Kidney epithelial cell (primary cell): ENCODE measurements at places on chromosomes 16 and 17.

- no peak for DNase-seq
These were observed 2.3 kb upstream of the NUDT16L1 start for GRCh38 chr16:4690946-4691665.

- DNase-seq: no peak
These were observed 37.2 kb downstream of the SMPD3 start for GRCh38 chr16:68411086-68411485.

GRCh38 chr17:75418531-75418930 is 13.1 kb upstream of the GRB2 start:
- DNase-seq: no peak

GRCh38 chr16:2964475-2965336 is 631 bp downstream of the KREMEN2 start:
- no peak for DNase-seq

- no peak for DNase-seq
These were observed 1.3 kb downstream of the NAGS start for GRCh38 chr17:44005527-44006271.

- DNase-seq: no peak
These were observed 7.7 kb downstream of the SLC35B1 start for GRCh38 chr17:49699966-49700575.

DNA sequence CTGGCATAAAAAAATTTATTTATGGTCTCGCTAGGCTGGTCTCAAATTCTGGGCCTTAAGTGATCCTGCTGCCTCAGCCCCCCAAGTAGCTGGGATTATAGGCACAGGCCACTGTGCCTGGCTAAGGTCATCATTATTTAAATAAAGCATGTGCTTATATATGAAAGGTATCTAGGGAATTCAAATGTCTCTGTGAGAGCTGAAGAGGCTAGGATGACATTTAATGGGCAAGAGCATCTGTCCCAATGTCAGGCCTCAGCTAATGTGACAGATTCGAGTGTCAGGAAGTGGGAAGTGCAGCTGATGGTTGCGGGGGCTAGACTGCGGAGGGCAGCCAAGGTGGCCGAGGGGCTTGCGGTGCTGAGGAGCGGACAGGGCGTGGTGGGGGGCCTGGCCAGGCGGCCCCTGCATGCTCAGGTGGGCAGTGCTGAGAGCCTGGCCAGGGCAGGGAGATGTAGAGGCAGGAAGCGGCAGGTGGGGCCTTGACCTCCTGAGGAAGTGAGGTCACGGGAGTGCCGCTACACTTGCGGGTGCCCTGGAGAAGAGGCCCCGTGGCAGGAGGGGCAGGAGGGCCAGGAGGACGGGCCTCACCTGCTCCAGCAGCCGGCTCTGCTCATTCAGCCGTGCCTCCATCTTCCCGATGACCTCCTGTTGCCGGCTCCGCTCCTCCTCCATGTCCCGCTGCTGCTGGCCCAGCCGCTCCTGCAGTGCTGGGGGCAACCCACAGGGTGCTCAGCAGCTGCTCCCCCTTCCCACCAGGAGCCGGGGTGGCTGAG is 12.6 kb upstream of the MRPL38 start:
- DNase-seq: no peak

DNA sequence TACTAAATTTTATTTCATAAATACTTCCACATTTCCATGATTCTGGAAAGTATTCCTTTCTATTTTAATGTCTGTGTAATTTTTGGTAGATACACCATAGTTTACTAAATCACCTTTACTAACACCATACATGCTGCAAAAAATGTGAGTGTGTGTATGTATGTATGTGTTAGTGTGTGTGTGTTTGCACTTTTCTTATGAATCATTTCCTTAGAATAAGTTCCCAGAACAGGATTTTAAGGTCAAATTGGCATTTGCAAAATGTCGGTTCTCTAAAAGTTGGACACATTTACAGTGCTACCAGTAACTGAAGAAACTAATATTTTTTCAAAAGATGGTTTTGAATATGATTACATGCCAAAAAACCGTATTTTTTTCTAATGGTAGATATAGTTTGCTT is 137.1 kb downstream of the CYB561 start:
- DNase-seq: no peak

DNA sequence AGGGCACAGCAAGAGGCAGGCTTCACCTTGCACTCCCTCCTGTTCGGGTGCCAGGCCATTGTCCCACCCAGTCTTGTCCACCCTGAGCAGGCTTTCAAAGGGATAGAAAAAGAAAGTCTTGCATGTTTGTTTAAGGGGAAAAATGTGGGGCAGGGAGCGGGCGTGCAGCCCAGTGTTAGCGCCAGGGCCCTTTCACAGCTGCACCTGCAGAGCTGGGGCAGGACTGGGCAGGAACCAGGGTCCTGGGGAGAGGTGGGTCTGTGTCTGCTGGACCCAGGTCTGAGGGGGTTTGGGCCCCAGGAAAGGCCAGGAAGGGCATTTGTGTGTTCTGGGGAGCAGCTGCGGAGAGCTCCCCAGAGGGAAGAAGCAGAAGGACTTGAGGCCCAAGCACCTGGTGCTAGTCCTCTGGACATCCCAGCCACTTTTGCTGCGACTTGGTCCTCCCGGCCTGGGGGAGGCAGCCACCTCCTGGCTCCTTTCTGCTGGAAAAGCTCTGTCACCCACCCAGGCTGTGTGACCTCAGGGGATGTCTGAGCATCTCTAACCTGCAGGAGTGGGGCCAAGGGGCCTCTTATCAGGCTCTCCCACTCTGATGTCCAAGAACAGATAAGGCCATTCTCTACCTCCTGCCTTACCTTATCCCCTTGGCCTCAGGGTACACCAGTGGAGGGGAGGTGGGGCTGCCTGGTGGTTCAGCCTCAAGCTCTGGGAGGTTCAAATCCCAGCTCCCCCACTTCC is 44.7 kb downstream of the PSME3IP1 start:
- DNase-seq: no peak

DNA sequence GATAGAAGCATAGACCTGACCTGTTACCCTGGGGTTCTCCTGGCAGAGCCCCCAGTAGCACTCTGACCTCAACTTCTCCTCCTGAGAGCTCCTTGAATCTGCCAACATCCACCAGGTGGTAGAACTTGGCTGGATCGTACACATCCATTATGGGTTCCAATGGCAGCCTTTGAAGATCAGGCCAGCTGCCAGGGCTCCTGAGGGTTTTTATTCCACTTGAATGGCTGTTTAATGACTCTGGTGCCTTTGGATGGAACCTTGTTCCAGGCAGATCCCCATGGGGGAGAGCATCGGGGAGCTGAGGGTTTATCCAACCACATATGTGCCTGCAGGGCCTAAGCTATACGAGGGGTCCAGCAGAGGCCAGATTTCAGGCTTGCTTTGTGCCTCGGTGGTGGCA is 47.1 kb upstream of the CLEC19A start:
- DNase-seq: no peak

DNA sequence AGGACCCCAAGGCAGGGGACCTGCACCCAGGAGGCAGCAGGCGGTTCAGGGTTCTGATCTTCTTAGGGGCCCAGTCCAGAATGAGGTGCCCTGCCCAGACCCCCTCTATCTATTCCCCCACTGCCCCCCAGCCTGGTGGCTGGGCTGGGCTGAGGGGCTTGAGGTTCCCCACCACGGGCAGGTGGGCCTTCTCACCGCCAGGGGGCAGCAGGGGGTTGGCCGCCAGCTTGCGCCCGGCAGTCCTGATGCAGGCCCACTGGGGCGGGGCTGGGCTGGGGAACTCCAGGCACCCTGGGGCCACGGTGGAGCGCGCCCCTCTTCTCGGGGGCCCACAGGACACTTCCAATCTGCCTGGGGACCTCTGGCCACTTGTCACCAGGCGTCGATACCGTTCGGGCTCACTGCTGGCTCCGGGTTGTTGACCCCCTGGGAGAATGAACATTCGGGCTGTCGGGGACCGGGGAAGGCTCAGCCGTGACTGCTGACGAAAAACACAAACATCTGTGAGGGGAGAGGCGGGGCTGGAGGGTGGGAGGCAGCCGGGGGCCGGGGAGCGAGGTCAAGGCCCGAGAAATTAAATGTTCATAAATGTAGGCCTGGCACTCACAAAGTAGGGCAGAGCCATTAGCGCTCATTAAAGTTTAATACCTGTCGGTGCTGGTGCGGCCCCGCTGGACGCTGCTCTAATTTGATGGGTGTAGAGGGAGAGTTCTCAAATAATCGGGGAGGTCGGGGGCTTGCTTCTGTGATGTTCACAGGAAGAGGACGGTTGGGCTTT is 219.3 kb upstream of the GSE1 start:
- no peak for DNase-seq

DNA sequence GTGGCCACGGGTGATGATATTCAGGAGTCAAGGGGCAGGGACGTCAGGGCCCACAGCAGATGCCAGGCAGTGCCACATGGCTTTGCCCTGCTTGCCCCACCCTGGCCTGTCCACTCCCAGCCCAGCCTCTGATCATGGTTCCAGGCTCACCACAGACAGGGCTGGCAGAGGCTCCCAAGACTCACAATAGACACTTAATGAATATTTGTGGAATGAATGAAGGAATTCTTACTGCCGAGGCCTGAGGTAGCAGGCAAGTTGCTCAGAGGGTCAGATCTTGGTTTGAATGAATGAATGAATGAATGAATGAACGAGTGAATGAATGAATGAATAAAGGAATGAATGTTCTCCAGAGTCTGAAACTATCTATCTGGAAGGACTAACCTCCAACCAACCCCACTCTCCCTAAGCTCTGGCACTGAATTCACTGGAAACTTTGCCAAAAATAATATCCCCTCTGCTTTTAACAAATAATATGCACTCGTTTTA is 60.9 kb downstream of the RAI1 start:
- DNase-seq: no peak

GRCh38 chr17:67475161-67475937 is 98.3 kb downstream of the PITPNC1 start:
- DNase-seq: peak; percentile 49

GRCh38 chr16:18853694-18854093 is 52.3 kb upstream of the ARL6IP1 start:
- DNase-seq: no peak

- DNase-seq: no peak
These were observed 16.5 kb downstream of the CDIP1 start for GRCh38 chr16:4522051-4522581.

- no peak for DNase-seq
These were observed 1.4 kb downstream of the NFAT5 start for GRCh38 chr16:69566981-69567680.

GRCh38 chr17:50451943-50452629 is 16.6 kb downstream of the CHAD start:
- no peak for DNase-seq

GRCh38 chr17:27552276-27552732 is 78.7 kb upstream of the LGALS9 start:
- no peak for DNase-seq
